GM12878 (cell line): ENCODE measurements at places on chromosomes 5 and 9.
A peak's percentile ranks its signal among the peaks of the same experiment; 100 is the strongest.

- no peak for DNase-seq
- peak overlapping the region; percentile 75 for H3K27ac ChIP-seq
- H3K36me3 ChIP-seq: peaks cover 27% of the 10 kb centered on the region
- no peaks in the 10 kb centered on the region for H3K27me3 ChIP-seq
These were observed 678 bp downstream of the GBA2 start for GRCh38 chr9:35748242-35748857.

DNA sequence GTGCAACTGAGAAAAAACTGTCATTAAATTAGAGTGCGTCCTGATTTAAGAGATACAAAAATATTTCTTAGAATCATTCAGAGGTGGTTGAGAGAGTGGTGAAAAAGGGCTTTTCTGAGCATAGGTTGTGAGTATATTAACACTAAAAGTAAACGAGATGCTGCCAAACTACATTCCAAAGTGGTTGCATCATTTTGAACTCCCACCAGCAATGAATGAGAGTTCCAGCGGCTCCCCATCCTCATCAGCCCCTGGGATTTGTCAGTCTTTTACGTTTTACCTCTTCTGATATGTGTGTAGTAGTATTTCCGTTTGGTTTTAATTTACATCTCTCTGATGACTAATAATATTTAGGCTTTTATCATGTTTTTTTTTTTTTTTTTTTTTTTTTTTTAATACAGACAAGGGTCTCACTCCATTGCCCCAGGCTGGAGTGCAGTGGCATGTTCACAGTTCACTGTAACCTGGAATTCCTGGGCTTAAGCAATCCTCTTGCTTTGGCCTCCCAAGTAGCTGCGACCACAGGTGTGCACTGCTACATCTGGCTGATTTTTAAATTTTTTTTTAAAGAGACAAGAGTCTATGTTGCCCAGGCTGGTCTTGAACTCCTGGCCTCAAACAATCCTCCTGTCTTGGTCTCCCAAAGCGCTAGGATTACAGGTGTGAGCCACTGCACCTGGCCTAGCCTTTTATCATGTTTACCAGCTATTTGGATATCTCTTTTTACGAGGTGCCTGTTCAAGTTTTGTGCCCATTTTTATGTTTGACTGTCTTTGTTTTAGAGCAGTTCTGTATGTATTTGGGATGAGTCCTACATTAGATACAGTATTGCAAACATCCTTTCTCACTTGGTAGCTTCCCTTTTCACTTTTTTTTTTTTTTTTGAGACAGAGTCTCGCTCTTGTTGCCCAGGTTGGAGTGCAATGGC, 17.0 kb downstream of the PRRT1B start:
- no peak for DNase-seq
- no peaks in the 10 kb centered on the region for H3K27me3 ChIP-seq
- H3K27ac ChIP-seq: no peak overlapping the region
- no peak overlapping the region for H3K4me3 ChIP-seq
- no peaks in the 10 kb centered on the region for H3K4me1 ChIP-seq

GRCh38 chr9:132663851-132664250, 5.9 kb downstream of the DDX31 start:
- H3K4me1 ChIP-seq: no peaks in the 10 kb centered on the region
- no peaks in the 10 kb centered on the region for H3K27me3 ChIP-seq
- no peak overlapping the region for H3K27ac ChIP-seq
- no peak overlapping the region for H3K4me3 ChIP-seq
- no peak for DNase-seq

- H3K27me3 ChIP-seq: no peaks in the 10 kb centered on the region
- no peak overlapping the region for H3K4me3 ChIP-seq
- peaks cover 30% of the 10 kb centered on the region for H3K4me1 ChIP-seq
- H3K27ac ChIP-seq: no peak overlapping the region
- no peak for DNase-seq
These were observed 5.5 kb upstream of the CPEB4 start for GRCh38 chr5:173882632-173883031.

- H3K4me1 ChIP-seq: no peaks in the 10 kb centered on the region
- no peak overlapping the region for H3K4me3 ChIP-seq
These were observed 13.2 kb upstream of the LRRC14B start for GRCh38 chr5:178110-178509.

DNA sequence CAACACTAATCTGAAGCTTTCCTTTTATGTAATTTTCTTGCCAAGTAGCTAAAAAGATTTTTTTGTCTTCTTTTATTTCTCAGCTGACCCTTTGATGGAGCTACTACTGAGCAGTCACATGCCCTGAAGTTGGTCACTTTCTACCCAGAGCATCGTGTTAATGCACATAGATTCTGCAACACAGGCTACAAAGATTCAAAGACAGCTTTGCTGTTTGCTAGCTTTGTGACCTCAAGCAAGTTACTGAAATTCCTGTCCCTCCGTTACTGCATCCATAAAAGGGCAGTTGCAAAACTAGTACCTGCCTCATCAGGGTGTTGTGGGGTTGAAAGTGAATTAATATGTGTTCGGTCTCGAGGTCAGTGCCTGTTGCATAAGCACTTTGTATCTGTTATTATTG, 179.9 kb downstream of the GAS1 start:
- H3K4me1 ChIP-seq: no peaks in the 10 kb centered on the region
- no peaks in the 10 kb centered on the region for H3K36me3 ChIP-seq
- H3K4me3 ChIP-seq: no peak overlapping the region
- DNase-seq: no peak

- no peaks in the 10 kb centered on the region; the same call in 1 of the 2 replicates for H3K27me3 ChIP-seq
- no peaks in the 10 kb centered on the region for H3K36me3 ChIP-seq
- no peak for DNase-seq
- H3K4me1 ChIP-seq: no peaks in the 10 kb centered on the region
- no peak overlapping the region for H3K27ac ChIP-seq
These were observed 50.5 kb upstream of the COL5A1 start for GRCh38 chr9:134591082-134591571.

DNA sequence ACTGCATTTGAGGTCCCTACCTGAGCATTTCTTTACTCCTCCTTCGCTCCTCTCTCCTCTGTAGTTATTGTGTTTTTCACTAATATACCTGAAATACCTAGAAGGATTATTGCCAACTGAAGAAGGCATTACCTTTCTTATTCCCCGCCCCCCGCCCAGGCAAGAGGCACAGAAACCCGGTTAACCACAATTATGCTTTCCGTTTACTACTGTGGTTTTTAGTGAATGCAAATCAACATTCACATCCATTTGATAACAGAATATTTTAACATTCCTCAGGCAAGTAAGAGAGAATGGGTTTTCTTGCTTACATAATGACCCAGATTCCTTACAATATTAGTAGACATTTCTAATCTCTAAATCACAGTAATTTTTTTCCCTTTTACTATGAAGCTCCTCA, 136.9 kb downstream of the PCSK5 start:
- H3K36me3 ChIP-seq: no peaks in the 10 kb centered on the region
- no peak overlapping the region for H3K27ac ChIP-seq
- no peak overlapping the region for H3K4me3 ChIP-seq
- no peak for DNase-seq
- H3K4me1 ChIP-seq: no peaks in the 10 kb centered on the region

DNA sequence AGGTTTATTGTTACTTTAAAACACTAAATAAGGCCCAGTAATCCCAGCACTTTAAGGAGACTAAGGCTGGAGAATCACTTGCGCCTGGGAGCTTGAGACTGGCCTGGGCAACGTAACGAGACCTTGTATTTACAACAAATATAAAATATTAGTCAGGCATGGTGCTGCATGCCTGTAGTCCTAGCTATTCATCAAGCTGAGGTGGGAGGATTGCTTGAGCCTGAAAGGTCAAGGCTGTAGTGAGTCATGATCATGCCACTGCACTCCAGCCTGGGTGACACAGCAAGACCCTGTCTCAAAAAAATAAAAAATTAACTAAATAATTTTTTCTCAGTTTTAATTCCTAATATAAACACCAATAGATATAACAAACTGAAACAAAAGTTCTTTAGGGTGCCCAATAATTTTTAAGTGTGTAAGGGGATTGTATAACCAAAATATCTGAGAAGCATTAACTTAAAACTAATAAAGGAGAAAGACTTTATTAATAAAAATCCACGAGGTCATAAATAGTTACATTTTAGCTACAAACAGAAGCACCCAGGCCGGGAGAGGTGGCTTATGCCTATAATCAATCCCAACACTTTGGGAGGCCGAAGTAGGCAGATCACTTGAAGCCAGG, 32.7 kb downstream of the FAM13B start:
- peaks cover 30% of the 10 kb centered on the region for H3K36me3 ChIP-seq
- no peaks in the 10 kb centered on the region for H3K27me3 ChIP-seq
- H3K27ac ChIP-seq: no peak overlapping the region
- peaks cover 9% of the 10 kb centered on the region for H3K4me1 ChIP-seq

DNA sequence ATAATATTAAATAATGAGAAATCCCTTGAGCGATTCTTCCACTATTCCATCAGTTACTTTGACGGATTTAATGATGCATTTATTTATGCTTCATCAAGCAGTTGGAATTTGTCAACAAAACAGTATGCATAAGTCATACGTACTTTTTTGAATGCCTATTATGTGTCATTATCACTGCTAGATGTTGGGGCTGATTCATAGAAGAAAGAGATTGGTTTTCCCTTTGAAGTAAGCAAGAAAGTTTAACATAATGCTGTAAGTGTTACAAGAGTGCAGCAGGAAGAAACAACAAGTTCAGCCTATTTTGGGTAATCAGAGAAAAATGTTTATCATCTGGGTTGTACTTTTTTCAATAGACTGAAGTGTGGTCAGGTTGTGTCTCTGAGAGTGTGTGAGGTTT, 121.2 kb upstream of the RANBP3L start:
- H3K4me1 ChIP-seq: no peaks in the 10 kb centered on the region
- H3K27ac ChIP-seq: no peak overlapping the region
- no peaks in the 10 kb centered on the region; the same call in 1 of the 2 replicates for H3K27me3 ChIP-seq
- H3K4me3 ChIP-seq: no peak overlapping the region
- no peaks in the 10 kb centered on the region for H3K36me3 ChIP-seq

- H3K4me3 ChIP-seq: no peak overlapping the region
- DNase-seq: no peak
- H3K27ac ChIP-seq: no peak overlapping the region
- no peaks in the 10 kb centered on the region for H3K36me3 ChIP-seq
These were observed 238.3 kb upstream of the EDIL3 start for GRCh38 chr5:84623019-84623418.
